Nephron progenitor cell (in vitro differentiated cells): ENCODE measurements at places on chromosomes 7 and 10.

DNA sequence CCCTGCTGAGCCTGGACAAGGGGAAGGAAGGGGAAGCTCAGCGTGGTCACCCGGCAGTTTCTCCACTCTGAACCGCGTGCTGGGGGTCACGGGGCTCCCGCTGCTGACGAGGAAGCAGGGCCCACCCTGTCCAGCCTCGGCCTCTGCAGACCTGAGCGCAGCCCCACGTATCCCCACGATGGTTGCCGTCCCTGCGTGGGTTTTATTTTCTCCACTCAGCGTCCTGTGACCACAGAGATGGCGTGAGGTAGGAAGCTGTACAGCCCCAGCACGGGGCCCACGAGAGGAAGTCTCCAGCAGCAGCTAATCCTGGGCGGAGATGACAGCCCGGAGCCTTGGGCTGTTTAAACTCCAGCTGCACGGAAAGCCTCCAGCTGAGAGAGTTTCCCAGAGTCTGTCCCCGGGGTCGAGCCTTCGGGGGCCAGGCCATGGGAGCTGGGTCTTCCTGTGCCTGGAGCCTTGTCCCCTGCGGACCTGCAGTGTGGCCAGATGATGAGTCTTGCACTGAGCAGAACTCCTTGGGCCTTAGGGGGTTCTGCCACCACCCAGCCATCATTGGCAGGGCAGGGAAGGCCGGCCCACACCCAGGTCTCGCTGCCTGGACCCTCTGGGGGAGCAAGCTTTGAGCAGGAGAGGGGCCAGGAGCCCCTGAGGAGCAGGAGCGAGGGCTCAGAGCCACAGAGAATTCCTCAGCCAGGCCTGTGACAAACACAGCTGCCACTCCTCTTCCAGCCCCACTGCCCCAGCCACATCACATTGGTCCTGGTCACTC, 72.8 kb upstream of the FAM20C start:
- DNase-seq = no peak

DNA sequence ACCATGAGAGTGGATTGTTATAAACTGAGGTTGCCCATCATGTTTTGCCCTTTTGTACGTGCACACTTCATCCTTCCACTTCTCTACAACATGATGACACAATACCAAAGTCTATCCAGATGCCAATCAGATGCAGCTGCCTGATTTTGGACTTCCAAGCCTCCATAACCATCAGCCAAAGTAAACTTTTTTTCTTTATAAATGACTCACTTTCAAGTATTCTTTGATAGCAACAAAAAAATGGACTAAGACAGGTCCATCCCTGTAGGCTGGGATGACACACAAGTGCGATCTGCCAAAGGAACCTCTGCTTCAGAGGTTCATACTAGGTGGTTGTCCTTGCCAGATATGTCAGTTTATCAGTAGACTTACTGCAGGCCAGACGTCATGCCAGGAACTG, 320.2 kb upstream of the FZD1 start:
- DNase-seq = no peak

DNA sequence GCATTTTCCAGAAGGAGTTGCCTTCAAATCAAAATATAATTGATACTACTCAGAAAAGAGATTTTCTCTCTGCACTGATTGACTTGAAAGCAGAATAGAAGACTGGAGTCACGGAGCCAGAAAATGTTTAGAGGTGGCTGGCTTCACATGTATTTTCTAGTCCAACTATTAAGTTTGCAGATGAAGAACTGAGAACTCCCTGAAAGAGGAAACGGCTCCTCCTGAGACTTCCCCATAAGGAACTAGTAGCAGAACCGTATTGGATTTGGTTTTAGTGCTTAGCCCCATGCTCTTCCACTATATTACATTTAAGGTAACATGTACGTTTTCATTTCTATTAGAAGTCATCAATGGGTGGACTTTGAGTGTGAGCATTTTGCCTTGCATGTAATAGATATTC, 946.3 kb downstream of the CNTNAP2 start:
- DNase-seq = no peak

DNA sequence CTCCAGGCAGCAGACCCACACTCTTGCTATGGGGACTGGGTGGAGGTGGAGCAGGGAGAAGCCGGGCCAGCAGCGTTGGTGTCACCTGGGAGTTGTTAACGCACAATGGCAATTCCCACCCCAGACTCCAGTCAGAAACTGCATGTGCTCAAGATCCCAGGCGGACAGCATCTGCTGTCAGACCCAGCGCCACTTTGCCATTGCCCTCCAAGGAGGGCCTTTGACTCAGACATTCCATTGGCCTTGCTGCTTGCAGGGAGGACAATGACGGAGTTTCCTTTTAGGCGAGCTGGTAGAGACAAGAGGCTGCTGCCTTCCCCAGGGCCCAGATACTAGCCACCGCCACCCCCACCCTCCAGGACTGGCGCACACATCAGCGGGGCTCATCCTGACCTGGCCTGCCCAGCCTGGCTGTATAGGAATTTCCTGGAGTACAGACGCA, 34.5 kb downstream of the ZNF775 start:
- no peak for DNase-seq

- DNase-seq = no peak
Observed at GRCh38 chr7:31896925-31897324, 173.3 kb downstream of the PDE1C start.

DNA sequence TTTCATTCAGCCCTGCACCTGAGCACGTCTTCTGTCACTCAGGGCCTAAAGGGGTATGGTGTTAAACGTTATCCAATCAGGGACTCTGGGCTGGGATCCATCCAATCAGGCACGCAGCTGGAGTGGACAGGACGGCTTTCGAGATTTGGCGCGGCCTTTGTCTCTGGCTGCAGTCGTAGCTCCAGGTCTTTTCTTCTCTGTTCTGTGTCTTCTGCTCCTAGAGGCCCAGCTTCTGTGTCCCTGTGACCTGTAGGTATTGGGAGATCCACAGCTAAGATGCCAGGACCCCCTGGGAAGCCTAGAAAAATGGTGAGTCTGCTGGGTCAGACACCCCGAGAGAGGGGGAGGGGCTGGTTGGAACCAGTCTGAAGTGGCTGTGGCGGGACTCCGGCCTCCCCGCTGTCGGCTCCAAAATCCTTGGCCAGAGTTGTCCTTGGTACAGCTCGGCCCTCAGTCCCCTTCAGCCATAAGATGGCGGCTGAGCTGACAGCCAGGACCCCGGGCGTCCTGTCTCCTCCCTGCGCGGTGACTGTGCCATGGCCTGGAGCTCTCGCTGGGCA, 11.7 kb upstream of the ZNF680 start:
- DNase-seq = no peak

GRCh38 chr10:79313911-79314439, 33.3 kb upstream of the PPIF start:
- no peak for DNase-seq

- DNase-seq = peak; percentile 71
Observed at GRCh38 chr10:27743877-27744801, 1.5 kb downstream of the MKX start.

GRCh38 chr7:29005829-29006228, 47.7 kb upstream of the TRIL start:
- no peak for DNase-seq

GRCh38 chr7:3688071-3688470, 387.0 kb downstream of the SDK1 start:
- DNase-seq = no peak

DNA sequence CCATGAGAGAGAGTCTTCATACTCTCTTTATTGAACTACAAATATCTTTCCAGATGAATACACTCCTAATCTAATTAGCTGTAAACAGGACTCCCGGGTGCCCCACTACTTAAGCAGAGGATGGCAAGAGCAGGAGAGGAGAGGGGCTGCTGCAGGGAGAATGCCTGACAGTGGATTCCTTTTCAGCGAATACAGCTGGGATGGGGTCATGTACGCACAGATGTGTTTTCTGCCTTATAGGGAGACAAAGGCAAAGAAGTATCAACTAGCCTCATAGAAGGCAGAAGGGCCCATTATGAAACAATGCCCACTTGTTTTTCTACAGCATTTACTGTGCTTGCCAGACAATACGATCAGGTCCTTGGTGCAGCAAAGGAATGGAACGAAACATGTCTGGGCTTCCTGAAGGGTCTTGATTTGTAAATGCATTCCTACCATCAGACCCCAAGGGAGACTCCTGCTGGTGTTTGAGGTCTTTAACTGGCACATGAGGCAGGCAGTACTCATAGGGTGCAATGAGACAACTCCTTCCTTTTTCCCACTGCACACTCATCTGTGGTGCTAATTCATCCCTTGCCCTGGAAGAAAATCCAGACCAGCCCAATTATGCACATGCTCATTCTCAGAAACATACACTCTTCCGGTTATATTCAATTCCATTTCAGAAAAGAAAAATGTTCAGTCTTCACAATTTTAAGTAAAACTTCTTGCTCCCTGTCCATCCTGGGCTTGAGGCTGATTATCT, 117.1 kb downstream of the AOAH start:
- no peak for DNase-seq

GRCh38 chr10:4033341-4033896, 248.4 kb upstream of the KLF6 start:
- no peak for DNase-seq

DNA sequence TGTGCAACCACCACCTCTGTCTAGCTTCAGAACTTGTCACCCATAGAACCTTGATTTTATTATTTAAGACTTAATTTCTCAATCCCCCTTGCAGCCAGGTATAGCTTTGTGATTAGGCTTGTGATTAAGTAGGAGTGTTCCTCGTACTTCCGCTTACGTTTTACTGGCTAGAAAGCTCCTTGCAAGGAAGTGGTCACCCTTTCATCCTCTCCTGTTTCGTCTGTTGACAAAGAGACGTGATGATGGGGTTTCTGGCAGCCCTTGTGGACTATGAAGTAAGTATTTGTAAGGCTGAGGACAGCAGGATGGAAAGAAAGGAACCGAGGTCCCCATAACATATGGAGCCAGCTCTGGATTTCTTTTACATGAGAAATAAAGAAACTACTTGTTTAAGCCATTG, 86.5 kb upstream of the KDM7A start:
- DNase-seq = no peak

GRCh38 chr7:13179011-13179582, 491.7 kb downstream of the ARL4A start:
- no peak for DNase-seq

DNA sequence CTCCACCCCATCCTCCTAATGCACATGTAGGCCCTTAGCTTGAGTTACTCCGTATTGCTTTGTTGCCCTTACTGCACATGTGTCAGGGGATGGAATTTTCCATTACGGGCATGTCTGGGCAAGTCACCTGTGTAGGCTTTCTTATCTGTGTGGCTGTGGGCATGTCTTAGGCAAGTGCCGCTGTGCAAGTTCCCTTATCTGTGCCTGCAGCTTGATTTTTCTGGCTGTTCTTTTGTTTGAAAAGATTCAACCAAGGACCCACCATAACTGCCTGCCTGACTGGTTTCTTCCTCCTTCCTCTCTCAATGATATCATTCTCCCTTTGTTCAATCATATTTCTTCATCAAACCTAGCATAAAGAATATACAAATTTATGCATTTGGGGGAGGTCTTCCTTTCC, 88.5 kb downstream of the AKR1D1 start:
- DNase-seq = no peak

DNA sequence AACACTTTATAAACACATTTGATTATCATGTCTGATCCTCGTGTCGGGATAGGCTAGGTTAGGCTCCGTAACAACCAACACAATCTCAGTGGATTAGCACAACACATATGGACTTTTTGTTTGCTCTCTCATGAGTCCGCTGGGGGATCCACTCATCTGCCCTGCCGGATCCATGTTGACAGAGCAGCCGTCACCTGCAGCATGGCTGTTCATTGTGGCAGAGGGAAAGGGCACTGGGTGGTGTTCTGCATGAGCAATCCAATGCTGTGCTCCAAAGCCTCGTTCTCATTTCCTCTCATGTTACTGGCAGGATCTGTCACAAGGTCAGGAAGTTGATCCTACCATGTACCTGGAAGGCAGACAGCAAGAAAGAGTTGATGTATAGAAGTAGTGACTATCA, 62.5 kb upstream of the RAPGEF5 start:
- peak; percentile 5 for DNase-seq

- no peak for DNase-seq
Observed at GRCh38 chr10:21715531-21716195, 181.6 kb downstream of the MLLT10 start.
